Hematopoietic multipotent progenitor cell treated with erythropoietin and hydrocortisone succinate and interleukin-3 and kit ligand, for 8 days (in vitro differentiated cells): ENCODE measurements at places on chromosomes 7 and 10.

DNA sequence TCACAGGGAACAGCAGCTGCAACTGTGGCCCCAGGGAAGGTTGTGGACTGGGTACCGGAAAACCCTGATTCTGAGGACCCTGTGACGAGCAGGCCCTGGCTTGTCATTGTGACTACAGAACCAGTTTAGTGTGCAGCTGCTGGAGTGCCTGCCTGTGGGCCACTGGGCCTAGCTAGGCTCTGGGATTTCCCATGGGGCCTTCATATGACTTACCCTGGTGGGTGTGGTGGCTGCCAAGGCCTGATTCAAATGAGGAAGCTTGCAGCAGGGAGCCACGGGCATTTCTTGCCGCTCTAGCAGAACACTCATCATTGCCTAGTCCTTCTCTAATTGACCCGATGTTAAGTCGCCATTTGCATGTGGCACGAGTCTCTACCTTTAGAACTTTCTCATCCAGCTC lies 14.7 kb upstream of the CAMK2G start:
- DNase-seq = peak; percentile 65

- no peak for DNase-seq
Measured at GRCh38 chr10:24223953-24224352, 15.0 kb downstream of the KIAA1217 start.

DNA sequence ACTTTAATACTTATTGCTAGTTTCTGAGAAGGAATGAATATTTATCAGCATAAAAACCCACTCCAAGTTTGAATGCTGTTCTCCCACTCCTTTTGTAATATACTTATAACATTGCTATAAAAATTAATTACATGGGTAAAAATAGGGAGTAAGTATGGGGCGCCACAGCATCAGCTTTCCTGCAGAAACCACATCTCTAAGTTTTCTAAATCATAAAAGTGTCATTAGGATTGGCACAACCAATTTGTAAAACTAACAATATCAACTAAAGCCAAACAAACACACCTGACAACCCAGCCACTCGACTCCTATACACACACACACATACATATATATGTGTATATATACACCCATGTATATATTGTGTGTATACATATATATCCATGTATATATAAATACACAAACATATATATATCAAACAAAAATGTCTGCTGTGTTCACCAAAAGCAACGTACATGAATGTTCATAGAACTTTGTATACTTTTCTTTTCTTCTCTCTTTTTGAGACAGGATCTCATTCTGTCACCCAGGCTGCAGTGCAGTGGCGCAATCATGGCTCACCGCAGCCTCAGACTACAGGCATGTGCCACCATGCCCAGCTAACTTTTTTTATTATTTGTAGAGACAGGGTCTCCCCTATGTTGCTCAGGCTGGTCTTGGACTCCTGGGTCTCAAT lies 14.8 kb upstream of the LRRC17 start:
- DNase-seq = no peak

- no peak for DNase-seq
Measured at GRCh38 chr7:29384277-29384676, 179.4 kb upstream of the PRR15 start.

DNA sequence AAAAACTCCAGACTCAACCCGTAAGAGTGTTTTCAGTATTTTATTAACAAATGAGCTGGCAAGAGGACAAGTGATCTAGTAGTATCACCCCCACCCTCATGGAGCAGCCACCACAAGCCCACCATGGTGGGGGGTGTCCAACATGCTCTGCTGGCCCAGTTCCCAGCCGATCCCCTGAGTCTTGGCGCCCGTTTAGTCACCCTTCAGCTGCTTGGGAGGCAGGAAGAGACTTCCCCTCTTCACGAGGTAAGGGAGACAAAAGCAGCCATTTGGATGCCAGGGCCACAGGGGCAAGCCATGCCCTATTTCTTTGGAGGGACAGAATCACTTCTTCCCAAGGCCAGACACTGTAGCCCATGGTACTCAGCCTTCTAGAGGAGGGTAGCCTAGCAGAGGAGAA lies 54.1 kb downstream of the NOD1 start:
- no peak for DNase-seq

GRCh38 chr7:149832332-149833041 lies 5.7 kb upstream of the ZNF862 start:
- DNase-seq = no peak

- no peak for DNase-seq
Measured at GRCh38 chr10:116672891-116673290, 52.1 kb downstream of the PNLIPRP2 start.

DNA sequence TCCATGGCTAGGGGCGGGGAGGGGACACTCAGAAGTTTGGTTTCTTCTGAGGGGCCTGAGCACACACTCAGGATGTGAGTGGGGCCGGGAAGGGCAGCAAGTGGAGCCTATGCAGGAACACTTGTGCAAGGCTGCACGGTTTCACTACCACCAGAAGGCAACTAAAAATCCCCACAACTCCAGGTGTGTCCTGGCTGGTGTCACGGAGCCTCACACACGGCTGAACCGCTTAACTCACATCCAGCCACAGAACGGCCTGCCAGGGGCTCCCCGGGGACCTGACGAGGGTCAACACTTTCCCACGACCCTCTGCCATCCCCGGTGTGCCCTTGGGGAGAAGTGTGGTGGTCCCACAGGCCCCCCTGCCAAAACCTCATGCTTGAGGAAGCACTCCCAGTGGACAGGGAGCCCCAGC lies 173.9 kb downstream of the ELFN1 start:
- no peak for DNase-seq

DNA sequence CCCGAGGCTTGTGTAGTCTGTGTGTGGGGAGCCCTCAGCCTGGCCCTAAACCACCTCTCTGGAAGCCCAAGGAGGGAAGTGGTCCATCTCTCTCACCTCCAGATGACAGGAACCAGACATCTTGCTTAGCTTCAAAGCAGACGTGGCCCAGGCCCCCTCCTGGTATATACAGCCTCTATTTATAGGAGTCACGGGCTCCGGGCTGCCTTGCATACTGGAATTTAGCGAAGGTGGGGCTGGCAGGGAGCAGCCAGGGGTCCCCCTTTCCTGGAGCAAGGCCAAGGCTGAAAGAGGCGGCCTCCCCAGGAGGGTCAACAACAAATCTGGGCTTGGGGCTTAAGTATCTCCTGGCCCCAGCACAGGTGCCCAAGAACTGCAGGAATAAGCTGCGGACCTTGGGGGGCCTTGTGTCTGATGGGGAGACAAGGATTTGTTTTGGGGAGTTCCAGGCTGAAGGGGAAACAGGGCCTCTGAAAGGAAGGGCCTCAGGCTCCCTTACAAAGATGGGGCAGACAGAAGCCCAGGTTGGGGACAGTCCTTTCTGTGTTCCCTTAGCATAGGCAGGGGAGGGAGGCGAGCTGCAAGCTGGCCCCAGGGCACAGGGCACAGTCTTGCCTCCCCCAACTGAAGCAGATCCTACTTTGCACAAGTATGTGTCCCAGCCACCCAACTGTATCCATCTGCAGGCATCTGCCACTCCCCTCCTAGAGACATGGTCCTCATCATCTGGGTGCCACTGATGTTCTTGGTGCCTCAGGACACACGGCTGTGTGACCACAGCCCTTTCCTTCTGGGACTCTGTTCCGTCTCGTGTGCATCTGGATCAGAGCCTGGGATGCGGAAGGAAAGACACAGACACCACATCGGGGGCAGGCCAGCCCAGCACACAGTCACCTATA lies 11.9 kb downstream of the ZCCHC24 start:
- no peak for DNase-seq

GRCh38 chr10:28737096-28737495 lies 59.8 kb downstream of the BAMBI start:
- DNase-seq = no peak
